Endothelial cell (in vitro differentiated cells): ENCODE measurements at places on chromosomes 5 and 9. TPM values are rescaled to one million over a fixed set of nuclear protein-coding genes. Genes with fewer than 3 reads are reported as not detected.

The CFAP90 gene
- not detected for total RNA-seq

The NRARP gene
- total RNA-seq, result 170 TPM

The SLC46A2 gene
- not detected for total RNA-seq

The TRPM3 gene
- 0.54 TPM for total RNA-seq

The OSMR gene
- total RNA-seq, result 17.4 TPM

The IL13 gene
- total RNA-seq, result not detected

The UBE2QL1 gene
- 0.85 TPM for total RNA-seq

The COL15A1 gene
- 24.0 TPM for total RNA-seq

The GPR151 gene
- total RNA-seq, result not detected

The PCDHGA12 gene
- total RNA-seq, result 3.8 TPM

The WHRN gene
- total RNA-seq, result 4.1 TPM

The LIFR gene
- total RNA-seq, result 96.0 TPM
